ENCODE measurements at places on chromosomes 16 and 17.

- DNase-seq: no peak
Measured at GRCh38 chr17:75827308-75828075, 16.7 kb downstream of the UNC13D start.

DNA sequence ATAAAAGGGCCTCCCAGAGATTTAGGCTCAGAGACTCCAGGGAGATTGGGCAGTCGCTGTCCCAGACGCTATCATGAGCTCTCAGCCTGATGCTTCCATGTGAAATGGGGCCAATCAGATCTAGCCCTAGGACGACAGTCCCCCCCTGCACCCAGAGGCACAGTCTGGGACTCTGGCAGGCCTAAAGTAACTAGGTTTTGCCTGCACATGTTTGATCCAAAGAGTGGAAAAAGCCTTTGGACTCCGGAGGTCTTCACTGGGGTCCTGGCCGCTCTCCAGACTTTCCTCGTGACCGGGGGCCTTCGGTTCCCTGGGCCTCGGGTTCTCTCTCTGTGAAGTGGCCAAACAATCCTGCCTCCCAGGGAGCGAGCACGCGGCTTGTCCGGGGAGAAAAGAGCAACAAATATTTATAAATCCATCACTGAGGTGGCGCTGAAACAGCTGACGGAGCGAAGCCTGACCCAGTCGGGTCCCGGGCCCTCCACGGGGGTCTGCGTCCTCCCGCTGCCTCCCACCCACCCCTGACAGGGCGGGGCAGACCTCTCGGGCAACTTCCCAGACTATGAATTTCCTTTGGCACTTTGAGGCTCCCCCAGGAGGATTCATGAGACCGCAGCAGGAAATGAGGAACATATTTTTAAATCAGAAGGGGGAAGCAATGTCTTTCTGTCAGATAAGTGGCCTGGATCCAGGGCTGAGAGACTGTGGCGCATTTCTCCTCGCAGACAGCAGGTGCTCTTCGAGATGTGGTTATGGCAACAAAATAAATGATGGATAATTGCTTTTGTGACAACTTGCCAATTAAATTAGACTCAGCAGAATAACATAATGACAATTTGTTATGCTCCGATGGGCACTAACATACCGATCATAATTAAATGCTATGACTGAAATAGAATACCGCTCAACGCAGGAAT is 38.9 kb downstream of the MRPS23 start:
- no peak for DNase-seq

- DNase-seq: no peak
Measured at GRCh38 chr17:67974598-67975066, 21.6 kb downstream of the C17orf58 start.

- no peak for DNase-seq
Measured at GRCh38 chr16:31200821-31201568, 1.6 kb downstream of the PYCARD start.

DNA sequence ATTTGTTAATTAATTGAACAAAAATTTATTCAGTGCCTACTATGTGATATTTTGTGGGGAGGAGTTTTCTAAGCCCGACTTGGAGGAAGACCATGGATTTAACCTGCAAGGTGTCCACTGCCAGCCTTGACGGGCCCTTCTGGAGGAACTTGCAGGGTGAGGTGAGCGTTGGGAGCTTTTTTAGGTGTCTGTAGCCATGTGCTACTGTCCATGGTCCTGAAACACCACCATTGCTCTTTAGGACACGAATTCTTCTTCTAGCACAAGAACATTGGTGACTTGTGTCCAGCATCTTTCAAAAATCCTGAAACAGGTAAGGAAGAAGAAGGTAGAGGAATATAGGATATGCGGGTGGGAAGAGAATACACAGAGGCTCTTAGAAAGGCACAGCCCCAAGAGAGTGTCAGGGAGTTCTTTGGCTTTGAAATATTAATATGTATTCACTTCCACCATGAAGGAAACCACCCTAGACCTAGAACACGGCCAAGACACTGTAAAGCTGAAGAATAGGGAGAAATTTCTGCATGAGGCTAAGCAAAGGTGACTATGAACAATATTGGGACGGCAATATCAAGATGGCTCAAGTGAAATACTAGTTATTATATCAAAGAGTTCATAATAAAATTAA is 27.9 kb upstream of the OR4D1 start:
- DNase-seq: peak; percentile 58

- DNase-seq: peak; percentile 50
Measured at GRCh38 chr16:57186872-57187854, 1.0 kb downstream of the RSPRY1 start.

- peak; percentile 75 for DNase-seq
Measured at GRCh38 chr17:57911834-57912673, 43.2 kb downstream of the CUEDC1 start.

- DNase-seq: no peak
Measured at GRCh38 chr16:88309908-88310265, 72.9 kb upstream of the ZNF469 start.

DNA sequence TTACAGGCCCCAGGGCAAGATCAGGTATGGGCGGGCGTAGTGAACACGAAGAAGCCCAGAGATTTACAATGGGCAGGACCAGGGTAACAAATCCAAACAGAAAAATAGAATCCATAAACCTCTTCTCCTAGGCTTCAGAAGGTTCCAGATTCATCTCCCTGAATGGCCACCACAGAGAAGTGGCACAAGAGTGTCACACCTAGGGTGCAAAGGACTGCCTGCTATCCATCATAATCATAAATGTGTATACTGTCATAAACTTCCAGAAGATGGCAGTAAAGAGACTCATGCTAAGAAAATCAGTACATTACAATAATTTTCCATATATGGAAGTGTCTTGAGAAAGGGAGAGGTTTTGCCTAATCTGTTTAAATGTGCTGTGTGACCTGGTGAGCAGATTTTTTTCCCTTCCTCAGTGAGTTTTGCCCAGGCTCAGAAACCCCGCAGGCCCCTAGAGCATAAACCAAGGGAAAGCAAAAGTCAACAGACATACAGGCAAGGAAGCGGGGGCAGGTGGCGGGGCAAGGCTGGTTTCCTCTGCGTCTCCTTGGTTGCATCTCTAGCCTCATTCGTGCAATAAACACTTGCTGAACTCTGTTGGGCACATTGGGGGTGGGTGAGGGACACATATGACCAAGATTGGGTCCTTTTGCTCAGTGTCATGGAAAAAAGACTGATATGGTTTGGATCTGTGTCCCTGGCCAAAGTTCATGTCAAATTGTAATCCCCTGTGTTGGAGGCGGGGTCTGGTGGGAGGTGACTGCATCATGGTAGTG is 92.0 kb upstream of the CDH5 start:
- peak; percentile 32 for DNase-seq

DNA sequence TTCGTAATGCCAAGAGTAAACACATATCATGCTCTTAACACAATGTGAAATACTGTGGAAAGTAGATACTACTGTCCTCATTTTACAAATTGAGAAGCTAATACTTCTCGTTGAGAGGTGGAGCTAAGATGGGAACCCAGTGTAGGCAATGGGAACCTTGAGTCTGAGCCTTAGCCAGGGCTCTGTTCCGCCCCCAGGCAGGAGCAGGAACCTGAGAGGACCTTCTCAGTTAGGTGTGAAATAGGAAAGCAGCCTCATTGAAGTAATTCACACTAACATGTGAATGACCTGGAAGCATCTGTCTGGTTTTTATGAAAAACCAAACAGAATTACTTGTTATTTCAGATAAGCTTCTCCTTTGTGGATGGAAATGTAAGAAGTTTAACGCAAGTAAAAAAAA is 62.6 kb upstream of the RBFOX1 start:
- DNase-seq: no peak

DNA sequence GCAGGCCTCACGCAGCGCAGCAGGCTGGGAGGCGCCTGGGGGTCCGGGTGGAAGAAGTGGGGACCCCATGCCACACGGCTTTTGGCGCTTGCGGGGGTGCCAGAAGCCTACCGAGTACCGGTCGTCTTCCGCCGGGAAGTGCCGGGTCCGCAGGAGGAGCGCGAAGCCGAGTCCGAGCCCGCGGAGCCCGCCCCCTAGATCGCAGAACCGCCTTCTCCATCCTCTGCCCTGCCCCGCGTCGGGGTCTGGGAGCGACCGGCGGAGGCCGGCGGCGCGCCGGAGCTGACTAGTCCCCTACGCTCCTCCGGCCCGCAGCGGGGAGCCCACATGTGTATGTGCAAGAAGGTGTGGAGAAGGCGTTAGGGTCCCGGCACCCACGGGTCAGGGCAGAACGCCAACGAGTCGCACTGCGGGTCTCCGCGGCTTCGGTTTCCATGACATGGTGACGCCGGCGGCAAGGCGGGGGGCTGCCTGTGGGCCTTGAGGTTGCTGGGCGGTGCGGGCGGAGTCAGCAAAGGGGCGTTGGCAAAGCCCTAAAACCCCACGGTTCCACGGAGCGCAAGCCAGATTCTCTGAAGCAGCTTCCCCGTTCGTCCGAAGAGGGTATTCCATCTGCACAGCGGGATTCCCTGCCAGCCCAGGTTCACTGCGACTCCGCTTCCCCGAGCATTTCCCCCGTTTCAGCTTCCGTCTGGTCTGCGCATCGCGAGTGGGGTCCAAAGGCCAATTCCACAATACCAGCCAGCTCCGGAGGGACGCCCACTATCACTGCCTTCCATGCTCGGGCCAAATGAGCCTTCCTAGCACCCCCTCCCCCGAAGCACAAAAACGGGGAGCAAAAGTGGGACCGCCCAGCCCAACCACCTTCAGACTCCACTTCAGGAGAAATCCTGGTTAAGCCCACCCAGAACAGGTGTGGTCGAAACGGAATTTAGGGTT is 2.3 kb upstream of the LHX1 start:
- DNase-seq: no peak

DNA sequence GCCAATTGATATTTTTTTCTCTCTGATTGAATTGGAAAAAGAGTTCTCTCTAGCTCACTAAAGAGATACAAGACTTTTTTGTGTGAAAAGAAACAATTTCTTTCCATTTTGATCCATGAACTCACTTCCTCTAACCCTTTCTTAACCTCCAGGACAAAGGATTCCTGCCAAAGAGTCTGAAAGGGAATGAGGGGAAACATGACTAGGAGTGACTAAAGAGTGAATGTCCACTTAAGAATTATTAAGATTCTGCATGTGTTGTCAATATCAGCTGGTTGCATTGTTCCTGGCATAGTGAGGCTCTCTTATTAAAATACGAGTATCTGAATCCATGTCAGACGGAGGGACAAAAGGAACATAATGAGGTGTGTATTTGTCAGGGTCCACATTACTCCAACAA is 344.7 kb downstream of the GRIN2A start:
- no peak for DNase-seq

- no peak for DNase-seq
Measured at GRCh38 chr16:82876951-82877350, 250.2 kb downstream of the CDH13 start.

- no peak for DNase-seq
Measured at GRCh38 chr16:67734731-67735201, 15.7 kb upstream of the GFOD2 start.

GRCh38 chr17:8463099-8463498 is 27.4 kb downstream of the NDEL1 start:
- DNase-seq: no peak

DNA sequence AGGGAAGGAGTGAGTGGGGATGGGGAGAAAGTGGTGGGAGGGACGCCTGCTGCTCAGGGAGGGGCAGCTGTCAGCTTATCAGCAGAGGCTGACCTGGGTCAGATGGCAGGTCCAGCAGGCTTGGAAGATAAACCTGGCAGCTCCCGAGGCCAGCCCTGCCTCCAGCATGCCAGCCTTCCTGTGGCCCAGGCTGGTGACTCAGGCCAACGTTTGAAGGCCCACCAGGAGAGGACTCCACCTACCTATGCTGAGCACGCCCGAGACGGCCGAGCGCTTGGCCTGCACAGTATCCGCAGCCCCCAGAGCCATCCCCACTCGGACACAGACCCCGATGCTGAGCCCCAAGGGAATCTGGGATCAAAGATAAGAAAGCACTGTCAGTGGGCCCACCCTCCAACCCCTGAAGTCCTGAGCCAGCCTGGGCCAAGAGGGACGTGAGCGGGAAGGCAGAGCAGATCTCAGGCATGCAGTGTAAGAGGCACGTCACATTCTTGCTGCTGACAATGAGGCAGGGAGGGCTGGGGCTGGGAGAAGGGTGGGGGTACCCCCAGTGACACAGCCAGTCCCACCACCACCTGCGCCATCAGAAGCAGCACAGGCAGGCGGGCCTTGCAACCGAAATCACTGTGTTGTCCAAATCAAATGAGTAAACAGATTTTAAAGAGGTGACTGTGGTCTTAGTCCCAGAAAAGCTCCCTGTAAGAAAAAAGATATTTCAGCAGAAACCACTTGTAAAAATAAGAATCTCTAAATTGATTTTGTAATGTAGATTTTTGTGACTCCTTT is 12.4 kb downstream of the SLC47A2 start:
- DNase-seq: no peak

DNA sequence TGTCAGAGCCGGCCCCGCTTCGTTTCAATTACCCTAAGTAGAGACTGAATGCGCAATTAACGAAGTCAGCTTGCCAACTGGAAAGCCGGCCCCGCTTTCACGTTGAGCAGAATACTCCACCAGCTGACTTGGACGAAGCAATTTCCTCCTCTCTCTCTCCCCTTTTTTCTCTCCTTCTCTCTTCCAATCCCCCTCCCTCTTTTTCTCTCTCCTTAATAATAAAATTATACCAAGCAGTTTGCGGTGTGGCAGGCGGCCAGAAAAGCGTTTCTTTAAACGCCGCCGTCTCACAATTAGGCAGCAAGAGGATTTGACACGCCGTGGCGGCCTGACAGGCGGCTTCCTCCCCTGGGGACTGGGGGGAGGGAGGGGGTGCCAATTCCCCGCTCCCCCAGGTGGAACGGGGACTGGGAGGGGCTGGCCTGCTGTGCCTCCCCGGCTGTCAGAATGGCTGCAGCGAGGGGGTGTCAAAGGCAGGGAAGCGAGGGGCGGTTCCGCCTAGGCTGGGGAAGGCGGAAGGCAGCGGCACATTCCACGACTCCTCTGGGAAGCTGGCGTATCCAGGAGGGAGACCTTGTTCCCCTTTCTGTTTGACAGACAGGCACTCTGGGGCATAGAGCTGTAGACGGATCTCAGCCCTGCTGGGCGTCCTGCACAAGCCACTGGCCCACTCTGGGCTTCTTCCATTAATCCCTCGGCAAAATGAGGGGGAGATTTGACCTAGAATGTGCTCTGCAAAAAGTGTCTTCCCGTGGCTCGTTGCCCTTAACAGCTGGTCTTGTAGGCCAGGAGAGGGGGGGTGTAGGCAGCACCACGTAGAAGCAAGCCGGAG is 52.7 kb downstream of the SREBF1 start:
- no peak for DNase-seq

DNA sequence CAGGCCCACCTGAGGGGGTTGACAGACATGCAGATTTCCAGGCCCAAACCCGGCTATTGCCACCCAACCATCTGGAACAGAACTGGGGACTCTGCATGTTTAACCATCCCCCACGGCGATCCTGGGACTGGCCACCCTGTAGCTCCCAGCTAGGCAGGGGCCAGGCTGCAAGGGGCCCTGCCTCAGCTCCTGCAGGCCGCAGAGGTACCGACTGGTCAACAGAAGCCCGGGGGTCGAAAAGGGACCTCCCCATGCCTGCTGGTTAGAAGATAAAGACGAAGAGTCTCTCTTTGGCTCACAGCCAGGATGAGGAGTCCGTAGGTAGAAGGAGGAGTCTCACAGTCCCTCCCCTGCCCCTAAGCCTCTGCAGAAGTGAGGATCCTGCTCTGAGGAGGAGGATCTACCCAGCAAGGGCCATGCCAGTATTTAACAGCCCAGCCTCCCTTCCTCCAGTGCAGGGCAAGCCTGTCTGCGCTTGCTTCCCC is 223.4 kb upstream of the TNRC6C start:
- DNase-seq: no peak

- no peak for DNase-seq
Measured at GRCh38 chr17:67316781-67317180, 49.6 kb downstream of the PSMD12 start.

- DNase-seq: peak; percentile 15
Measured at GRCh38 chr17:12041312-12041711, 20.6 kb downstream of the MAP2K4 start.

GRCh38 chr17:37818689-37819088 is 73.8 kb upstream of the HNF1B start:
- DNase-seq: peak; percentile 57

All from LoVo (cell line).